Right forelimb (tissue), 1 donor: ENCODE measurements at places on chromosomes 5 and 9.

- peak; percentile 29 for DNase-seq
These were observed 50.1 kb downstream of the AMBP start for GRCh38 chr9:114027863-114028465.

DNA sequence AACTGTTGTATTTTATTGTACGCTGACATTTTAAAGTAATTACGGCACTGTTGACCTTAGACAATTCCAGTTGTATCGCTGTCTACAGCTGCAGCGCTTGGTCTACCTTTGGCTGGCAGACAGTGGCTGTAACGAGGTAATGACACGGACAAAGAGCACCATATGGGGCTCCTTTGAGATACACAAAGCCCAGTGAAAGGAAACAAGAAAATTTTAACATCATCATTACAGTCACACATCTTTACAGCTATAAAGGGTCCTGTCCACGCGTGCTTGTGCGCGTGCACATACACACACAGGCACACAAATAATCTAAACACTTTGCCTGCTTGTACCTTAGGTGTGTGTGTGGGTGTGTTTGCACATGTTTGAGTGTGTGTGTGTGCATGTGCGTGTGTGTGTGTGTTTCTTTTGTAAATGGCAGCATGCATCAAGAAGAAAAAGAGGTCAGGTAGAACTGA is 946.0 kb downstream of the NR2F1-AS1 start:
- DNase-seq, result no peak

- no peak for DNase-seq
These were observed 236.3 kb downstream of the ARHGAP26 start for GRCh38 chr5:143006501-143006900.

GRCh38 chr5:133430095-133430494 is 182.2 kb downstream of the FSTL4 start:
- no peak for DNase-seq

- no peak for DNase-seq
These were observed 77.9 kb upstream of the DAB2 start for GRCh38 chr5:39502704-39503103.

DNA sequence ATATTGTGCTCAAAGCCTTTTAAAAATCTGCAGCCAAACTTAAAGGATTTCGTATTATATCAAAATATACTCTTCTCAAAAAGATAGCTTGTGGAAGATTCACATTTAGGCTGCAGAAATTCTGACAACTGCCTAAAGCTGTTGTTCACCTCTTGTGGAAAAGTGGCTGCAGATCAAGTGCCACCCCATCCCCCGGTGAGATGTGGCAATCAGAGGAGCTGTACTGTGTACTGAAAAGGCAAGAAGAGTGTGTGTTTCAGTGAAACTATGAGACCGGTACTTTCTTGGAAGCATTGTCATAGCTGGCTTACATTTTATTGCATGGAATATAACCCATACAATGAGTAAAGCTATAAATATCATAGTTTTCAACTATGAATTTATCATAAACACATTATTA is 64.3 kb downstream of the CDH18 start:
- no peak for DNase-seq

DNA sequence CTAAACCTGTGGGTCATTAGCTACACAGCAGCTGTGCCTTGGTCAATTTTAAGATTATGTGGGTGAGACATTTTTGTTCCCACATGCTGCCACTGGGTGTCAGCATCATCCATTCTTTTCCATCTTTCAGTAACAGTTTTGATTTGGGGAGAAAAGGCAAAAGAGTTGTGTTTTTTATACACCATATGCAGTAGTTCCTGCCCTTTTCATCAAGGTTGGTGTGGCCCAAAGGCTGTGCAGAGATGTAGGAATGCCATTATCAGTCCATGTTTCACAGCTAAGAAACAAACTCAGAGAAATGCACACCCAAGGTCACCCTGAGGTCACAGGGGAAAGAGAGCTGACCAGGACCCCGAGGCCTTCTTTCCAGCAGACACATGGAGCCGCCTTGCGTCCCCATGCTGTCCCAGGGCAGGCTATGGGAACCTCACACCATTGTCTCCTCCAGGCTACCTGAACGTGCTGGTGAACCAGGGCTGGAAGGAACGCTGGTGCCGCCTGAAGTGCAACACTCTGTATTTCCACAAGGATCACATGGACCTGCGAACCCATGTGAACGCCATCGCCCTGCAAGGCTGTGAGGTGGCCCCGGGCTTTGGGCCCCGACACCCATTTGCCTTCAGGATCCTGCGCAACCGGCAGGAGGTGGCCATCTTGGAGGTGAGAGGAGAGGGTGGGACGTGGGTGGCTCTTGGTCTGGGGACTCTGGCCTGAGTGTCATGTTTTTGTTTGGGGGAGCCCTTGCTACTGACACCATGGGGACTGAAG is 27.8 kb upstream of the GRPEL2 start:
- no peak for DNase-seq

- no peak for DNase-seq
These were observed 37.6 kb upstream of the MAST4 start for GRCh38 chr5:66558560-66558959.
